Fibroblast of skin of abdomen (primary cell): ENCODE measurements at places on chromosomes 3 and 15.
A peak's percentile ranks its signal among the peaks of the same experiment; 100 is the strongest.

DNA sequence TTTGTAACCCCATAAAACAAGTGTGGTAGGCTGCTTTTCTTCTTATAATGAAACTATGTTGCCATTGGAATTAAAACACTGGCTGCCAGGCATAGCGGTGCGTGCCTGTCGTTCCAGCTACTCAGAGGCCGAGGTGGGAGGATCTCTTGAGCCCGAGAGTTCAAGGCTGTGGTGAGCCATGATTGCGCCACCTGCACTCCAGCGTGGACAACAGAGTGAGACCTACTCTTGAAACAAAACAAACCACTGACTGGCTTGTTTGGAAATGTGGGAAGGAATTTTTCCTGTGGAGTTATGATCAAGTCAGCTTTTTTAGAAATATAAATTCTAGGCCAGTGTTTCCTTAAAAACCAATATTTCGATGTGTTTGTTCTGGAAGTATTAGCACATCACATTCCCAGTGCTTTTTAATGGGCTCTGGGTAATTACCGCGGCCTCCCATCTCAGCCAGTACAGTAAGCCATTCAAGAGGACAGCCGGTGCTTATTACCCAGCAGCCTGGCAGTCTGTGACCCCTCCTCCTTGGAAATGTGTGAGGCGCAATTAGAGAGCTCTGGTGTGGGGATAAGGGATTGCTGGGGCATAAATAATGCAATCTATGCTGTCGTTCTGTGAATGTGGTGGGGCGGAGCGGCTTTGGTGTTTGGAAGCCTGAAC lies 58.3 kb upstream of the TRAK1 start:
- peak; percentile 90 for DNase-seq

GRCh38 chr3:111541911-111542483 lies at the start of gene CD96:
Gene CD96 (plus strand): TSS chr3:111542197. CDS start chr3:111542249, 52 bp downstream.
- peak; percentile 24 for DNase-seq

- DNase-seq, result peak; percentile 26
Measured at GRCh38 chr3:141278196-141279076, 46.8 kb downstream of the PXYLP1 start.

DNA sequence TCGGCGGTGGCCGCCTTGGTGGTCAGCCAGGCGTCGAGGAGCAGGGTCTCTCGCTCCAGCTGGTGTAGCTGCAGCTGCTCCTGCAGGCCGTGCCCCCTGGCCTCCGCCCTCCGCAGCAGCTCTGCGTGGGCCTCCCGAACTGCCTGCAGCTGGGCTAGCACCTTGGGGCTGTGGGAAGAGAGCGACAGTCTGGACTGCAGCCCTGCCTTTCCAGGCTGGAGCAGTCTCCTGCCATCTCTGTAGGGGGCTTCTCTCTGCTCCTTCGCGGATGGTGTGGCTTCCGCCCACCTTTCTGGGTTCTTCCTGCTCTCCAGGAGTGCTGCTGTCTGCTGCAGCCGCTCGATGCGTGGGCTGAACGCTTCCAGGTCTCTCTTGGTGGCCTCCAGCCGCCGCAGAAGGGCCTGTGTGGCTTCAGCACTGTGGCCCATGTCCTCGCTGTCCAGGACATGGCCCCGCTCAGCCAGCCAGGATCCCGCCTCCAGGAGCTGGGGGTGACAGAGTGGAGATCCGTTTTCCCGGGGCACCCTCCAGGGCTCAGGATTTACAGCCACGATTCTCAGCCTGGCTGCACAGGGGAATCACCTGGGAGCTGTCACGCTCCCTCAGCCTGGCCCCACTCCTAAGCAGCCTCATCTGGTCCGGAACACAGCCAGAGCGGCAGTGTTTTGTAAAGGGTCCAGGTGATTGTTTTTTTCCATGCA lies 16.8 kb downstream of the PLA2G4B start:
- no peak for DNase-seq

DNA sequence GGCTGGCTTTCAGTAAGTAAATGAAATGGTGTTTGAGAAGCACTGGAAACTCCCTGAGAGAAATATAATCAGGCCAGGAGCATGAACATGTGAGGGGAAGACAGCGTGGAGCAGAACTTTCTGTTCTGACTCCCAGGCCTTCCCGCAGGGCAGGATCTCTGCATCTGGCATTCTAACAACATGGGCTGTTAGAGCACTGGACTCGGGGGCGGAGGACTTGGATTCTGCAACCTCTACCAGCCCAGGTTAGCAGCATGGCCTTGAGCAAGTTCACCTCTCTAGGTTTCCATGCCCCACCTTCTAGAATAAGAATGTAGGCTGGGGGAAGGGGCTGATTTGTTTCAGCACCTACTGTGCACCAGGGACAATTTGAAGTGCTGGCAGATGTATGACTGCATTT lies 12.5 kb upstream of the BFSP2 start:
- DNase-seq, result no peak

- no peak for DNase-seq
Measured at GRCh38 chr15:68654786-68655560, 76.2 kb downstream of the CORO2B start.
